ENCODE measurements at places on chromosomes 6 and 20.

- peak; percentile 70 for ATAC-seq
These were observed 233.7 kb downstream of the THBS2 start for GRCh38 chr6:169019727-169020491.

DNA sequence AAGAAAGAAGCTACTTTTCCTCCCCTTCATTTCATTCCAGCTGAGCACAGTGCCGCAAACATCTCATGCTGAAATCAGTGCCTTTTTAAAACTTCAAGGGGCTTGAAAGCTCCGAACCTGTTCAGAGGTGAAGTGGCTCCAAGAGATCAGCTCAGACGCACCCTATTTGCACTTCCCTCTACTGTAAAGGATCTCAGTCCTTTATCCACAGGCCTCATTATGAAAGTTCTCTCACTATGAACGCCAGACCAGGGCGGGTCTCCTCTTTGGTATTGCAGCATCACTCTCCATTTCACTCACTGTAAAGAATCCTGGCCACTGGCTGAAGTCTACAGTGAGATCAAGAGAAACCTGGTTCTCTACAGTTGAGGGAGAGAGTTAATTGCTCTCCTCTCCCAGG, 232.7 kb upstream of the POU3F2 start:
- ATAC-seq = no peak

GRCh38 chr6:140821196-140821595, 1311.5 kb upstream of the GJE1 start:
- no peak for ATAC-seq

DNA sequence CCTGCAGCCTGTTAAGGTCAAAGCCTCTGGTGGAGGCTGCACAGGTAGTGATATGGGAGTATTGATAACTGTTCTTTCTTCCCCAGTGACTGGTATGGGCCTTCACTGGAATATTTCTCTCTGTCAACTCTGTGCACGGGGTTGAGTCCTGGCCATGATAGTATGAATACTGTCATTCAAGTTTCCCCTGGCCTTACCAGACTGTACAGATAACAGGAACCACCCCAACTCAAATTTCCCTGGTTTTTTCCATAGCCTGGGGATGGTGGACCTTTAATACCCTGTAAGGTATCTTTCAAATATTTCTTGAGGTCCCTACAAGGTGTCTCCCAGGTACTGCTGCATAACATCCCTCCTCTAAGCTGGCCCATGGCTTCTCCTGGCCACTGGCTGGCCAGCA, 51.4 kb upstream of the TNFAIP3 start:
- no peak for ATAC-seq

- ATAC-seq = no peak
These were observed 17.6 kb downstream of the PRDM1 start for GRCh38 chr6:106103728-106104109.

DNA sequence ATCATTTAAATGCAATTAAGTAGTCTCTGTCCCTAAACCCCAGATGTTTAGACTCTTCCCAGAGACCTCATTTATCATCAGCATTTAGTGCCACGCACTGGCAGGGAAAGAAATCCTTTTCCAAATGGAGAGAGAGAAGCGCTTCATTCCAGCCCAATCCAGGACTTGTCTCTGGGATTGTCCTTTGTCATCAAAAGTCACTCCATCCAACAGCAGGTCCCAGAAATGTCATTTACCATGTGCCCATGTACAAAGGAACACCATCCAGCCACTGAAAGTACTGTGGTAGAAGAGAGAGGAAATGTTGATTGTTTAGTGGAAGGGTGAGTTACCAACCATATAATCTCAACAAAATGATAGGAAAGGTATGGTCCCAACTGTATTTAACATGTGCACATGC, 66.9 kb upstream of the SMIM28 start:
- no peak for ATAC-seq

DNA sequence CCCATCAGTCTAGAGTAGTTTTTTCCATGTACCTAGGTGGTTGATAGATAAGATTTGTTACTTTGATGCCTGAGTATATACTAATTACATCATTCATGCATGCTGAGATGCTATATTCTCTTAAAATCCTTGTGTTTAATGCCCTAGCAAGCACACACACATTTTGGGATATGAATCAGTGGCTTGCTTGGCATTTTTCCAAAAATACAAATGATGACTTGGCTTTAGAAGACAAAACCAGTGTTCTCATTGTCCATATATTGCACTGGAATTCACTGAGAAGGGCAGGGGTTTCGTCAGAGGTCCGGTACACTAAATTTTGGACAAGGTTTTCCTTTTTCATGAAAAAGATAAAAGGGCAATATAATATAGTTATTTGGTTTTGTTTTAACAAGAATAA, 24.9 kb downstream of the GTPBP2 start:
- ATAC-seq = peak; percentile 42

DNA sequence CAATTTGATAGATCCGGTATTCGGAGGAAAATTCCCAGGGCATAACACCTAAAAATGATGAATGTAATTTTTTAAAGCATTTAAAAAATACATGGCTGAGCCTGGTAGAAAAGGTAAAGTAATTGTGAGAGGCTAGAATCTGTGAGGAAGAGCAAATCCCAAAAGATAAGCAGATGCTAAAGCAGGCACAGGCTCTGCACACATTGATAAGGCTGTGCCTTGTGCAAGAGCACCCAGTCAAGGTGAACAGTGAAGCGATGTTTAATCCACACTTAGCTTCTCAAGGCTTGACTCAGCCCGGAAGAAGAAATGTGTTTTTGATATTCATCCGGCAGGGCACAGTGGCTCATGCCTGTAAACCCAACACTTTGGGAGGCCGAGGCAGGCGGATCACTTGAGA, 5.1 kb upstream of the EPB41L2 start:
- ATAC-seq = no peak

GRCh38 chr20:7799862-7800261, 140.4 kb downstream of the HAO1 start:
- no peak for ATAC-seq

- ATAC-seq = no peak
These were observed 373.0 kb downstream of the ZFAND3 start for GRCh38 chr6:38192487-38192886.

GRCh38 chr6:146594495-146594894, 4.3 kb upstream of the ADGB start:
- ATAC-seq = no peak

DNA sequence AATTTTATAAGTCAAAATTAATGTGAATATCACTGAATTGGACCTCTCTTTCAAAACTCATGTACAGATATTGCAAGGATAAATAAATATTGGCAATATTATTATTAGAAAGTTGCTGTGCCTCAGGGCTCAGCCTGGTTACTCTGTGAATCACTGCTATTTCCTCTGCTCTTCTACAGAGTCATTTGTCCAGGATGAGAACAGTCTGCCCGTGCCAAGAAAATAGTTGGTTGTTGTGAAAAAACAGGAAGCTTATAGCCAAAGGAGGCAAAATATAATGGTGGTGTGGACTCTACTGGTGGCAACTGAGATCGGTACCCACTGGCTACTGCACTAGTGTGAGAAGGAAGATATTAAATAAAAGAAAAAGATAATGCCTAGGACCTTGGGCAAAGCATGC, 93.6 kb downstream of the RIMS1 start:
- ATAC-seq = no peak

DNA sequence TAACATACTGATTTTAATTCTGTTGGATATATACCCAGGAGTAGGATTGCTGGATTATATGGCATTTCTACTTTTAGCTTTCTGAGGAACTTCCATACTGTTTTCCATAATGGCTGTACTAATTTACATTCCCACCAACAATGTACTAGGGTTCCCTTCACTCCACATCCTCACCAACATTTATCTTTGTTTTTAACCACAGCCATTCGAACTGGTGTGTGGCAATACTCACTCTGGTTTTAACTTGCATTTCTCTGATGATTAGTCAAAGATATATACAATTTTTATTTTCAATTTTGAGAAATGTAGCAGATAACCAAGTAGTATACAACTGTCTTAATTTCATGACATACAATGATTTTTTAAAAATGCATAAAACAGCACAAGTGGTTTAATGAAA, 30.3 kb upstream of the ADGRG6 start:
- no peak for ATAC-seq

GRCh38 chr6:17928514-17929430, 58.7 kb downstream of the KIF13A start:
- peak; percentile 59 for ATAC-seq

DNA sequence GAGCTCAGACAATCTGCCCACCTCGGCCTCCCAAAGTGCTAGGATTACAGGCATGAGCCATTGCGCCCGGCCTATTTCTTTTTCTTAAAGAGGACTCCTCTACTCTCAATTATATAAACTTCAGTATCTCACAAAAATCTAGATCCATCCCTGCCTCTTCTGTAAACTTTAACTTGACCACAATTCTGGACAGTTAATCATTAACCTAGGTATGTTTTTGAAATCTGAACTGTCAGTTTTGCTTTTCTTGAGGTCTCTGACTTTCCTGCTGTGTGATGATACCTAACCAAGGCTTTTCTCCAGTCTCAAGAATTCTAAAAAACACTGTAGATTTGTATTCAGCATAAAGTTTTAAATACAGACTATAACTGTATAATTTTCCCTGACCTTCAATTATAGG, 388.2 kb upstream of the SYNCRIP start:
- ATAC-seq = no peak

GRCh38 chr6:109008537-109009235, 86.0 kb downstream of the SESN1 start:
- peak; percentile 67 for ATAC-seq

DNA sequence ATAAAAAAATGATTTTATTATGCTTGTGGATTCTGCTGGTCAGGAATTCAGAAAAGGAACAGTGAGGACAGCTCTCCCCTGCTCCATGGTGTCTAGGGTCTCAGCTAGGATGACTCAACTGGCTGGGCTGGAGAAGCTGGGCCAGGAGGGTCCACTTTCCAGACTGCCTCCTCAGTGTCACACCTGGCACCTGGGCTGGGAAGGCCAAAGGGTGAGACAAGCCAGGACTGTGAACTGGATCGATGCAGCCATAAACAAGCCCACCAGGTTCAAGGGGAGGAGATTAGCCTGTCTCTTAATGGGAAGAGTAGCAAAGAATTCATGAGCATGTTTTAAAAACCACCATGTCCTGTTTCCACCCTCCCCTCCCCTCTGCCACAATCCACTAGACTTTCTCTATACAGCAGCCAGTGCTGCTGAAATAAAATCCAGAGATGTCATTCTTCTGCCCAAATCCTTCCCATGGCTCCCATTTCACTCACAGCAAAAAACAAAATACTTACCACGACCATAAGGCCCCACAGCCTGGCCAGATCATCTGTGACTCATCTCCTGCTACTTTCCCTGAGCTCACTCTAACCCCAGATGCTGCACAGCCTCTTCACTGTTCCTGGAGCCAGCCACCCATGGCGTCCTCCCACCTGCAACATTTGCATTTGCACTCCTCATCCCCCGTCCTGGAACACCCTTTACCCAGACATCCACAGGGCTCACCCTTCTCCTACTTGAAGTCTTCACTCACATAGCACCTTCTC, 13.8 kb downstream of the SPTLC3 start:
- ATAC-seq = no peak

- no peak for ATAC-seq
These were observed 214.4 kb downstream of the ALDH8A1 start for GRCh38 chr6:134735461-134735860.

- peak; percentile 98 for ATAC-seq
These were observed 55.0 kb upstream of the VSX1 start for GRCh38 chr20:25136643-25137559.

DNA sequence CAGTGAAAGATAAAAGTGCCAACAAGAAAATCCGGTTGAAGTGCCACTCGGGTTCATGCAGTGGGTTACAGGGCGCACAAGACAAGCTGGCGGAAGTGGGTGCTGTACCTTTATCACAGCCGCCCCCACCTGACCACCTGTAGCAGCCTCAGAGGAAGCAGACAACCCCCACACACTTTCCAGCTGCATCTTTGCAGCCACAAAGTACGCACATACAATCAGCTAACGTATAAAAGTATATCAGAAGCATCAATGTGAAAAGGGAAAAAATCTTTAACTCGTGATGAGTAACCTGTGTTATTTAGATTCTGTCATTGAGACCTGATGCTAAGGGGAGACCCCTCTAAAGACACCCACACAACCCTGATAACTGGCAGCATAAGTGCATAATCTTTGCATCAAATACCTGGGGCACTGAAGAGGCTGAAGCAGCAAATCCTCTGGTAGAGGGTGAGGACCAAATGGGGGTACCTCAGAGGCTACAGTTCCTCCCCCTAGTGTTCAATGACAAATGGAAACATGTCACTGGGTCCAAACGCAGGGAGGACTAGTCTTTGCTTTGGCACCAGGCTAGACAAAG, 22.1 kb downstream of the BACH2 start:
- ATAC-seq = no peak

DNA sequence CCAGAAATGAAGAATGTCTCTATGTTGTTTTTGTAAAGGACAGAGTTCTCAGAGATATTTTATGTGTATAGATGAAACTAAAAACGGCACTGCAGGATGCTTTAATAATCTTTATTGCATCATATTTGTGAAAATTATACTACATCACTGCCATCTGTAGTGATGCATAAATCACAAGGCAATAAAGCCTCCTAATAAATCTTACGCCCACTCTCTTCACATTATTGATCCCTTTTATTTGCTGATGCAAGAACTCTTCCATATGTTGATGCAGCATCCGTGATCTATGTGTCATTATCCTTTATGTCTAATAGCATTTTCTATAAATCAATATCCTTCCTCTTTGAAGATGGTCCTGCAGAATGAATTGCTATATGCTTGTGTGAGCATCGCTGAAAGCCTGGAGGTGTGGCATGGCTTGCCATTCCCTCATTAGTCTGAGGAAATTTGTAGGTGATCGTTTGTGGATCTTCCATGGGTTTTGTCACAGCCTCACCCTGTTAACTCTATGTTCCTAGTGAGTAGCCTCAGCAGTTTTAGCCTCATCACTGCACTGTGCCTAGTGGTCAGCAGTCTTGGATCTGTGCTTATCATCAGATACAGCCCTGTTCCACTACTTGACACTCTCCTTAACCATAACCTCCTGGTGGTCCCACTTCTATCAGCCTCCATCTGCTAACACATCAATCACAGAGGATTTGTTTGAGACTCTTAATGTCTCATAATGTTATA, 983.5 kb downstream of the EYS start:
- no peak for ATAC-seq

- ATAC-seq = no peak
These were observed 78.5 kb upstream of the BHLHE23 start for GRCh38 chr20:63085151-63085861.

Measured in SK-N-SH treated with all-trans-retinoic acid at 6 μM for 48 hours (cell line).